ENCODE measurements at places on chromosomes 2 and 18.

DNA sequence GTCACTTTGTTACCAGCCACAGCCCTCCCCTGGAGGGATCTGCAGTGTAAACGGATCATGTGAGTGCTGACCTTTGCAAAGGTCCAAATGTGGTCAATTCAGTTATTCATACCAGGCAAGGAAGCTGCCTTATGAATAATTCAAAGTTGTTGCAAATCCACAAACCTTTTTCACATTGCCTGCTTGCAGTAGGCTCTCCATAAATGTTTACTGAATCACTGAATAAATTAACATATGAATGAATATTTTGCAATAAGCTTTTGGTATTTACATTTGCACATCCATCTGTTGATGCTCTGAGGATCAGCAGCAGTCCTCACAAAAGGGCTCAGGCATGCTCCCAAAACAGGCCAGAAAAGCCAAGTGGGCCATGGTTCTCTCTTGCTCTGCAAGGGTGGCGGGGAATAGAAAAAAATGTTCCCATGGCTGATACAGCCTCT is 156.8 kb downstream of the VAPA start:
- peak; percentile 38 for DNase-seq

- no peak for DNase-seq
Measured at GRCh38 chr2:33316328-33316727, 160.1 kb upstream of the RASGRP3 start.

- no peak for DNase-seq
Measured at GRCh38 chr2:78913257-78913656, 112.2 kb upstream of the REG3G start.

- no peak for DNase-seq
Measured at GRCh38 chr18:54284981-54285785, 15.9 kb downstream of the POLI start.

DNA sequence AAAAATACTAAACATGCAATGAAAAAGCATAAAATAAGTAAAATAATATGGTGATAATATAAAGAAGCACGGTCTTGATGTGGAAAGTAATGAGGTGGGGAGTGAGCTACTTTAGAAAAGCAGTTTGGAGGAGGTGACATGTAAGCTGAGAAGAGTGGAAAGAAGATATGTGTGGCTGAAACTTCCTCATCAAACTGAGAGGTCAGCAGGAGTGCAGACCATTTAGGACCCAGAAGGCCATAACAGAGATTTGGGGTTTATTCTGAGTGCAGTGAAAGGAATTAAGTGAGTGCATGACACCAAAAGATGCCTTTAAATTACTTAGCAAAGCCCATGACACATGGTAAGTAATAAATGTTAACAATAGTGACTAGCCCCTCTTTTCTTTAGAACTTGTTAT is 24.4 kb upstream of the TMEM182 start:
- no peak for DNase-seq

- no peak for DNase-seq
Measured at GRCh38 chr2:205582366-205582765, 99.9 kb upstream of the NRP2 start.

DNA sequence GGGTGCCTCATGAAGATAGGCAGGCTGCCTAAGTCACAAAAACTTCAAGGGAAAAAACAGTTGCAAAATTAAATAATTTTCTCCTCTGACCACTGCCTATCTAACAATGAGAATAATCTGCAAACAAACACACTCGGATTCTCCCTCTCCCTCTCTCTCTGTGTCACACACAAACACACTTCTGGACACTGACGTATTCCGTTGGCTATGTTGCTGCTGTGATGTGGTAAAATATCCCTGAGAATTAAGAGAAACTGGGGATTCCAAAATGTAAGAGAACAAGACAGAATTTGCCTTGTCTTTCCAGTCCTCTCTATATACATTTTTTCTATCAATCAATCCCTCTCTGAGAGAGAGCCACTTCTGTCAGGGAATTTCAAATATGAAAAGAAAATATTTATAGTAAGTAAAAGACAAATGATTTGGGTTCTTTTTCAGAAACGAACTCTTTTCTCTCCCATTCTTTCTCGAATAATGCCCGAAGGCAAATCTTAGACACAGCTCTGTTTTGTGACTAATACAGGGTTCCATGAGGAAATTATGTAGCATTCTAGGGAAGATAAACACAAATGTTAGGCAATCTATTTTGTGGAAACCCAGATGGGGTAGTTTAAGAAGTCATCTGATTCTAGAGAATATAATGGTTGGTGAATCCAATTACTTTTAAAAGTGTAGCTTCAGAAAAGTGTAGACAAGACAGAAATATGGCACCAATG is 310.3 kb upstream of the CYP26B1 start:
- no peak for DNase-seq

DNA sequence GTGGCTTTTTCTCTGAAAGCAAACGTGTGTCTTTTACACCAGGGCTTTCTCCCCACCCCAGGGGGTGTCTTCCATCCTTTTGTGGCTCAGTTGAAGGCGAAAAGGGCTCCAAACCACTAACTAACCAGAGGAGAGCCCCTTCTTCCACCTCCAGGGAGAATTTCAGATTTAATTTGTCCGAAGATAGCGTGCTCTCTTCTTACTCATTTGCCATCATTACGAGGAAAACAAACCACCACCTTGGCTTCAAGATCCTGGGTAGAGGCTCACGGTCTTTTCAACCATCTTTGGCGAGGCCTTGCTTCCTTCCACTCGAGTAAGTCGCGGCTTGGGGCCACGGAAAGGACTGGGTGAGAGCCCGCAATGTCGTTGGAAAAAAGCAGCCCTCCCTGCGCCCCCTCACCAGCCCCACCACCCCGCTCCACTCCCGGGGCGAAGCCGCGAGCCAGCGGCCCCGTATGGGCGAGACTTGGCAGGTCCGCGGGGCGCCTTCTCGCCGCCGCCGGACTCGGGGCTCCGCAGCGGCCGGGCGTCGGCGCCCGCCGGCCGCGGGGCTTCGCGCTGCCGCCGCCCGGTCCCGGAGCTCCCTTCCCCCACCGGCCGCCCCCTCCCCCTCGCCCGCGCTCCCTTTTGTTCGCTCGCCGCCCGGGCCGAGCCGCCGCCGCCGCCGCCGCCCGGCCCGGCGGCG is 1.7 kb upstream of the ZNF532 start:
- DNase-seq = no peak

GRCh38 chr18:27181726-27182125 is 3.4 kb downstream of the CHST9 start:
- no peak for DNase-seq

DNA sequence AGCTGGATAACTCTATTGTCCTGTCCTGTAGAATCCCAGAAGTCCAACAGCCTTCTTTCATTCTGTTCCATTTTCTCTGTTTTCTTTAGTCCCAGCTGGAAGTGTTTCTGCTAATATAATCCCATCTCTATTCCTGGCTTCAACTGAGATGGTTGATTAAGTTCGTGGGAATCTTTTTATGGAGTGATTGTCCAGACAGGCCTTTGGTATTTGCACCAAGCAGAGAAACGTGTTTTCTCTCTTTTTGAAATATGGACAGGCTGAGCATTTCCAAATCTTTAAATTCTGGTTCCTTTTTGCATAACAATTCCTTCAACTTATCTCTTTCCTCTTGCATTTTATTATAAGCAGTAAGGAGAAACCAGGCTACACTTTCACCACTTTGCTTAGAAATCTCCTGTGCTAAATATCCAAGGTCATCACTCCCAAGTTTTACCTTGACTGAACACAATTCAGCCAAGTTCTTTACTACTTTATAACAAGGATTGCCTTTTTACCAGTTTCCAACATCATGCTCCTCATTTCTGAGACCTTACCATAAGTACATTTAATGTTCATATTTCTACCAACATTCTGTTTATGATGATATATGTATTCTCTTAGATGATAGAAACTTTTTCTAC is 108.8 kb downstream of the ZFP36L2 start:
- DNase-seq = no peak

GRCh38 chr2:231685349-231686191 is 22.8 kb upstream of the PTMA start:
- peak; percentile 66 for DNase-seq

- DNase-seq = no peak
Measured at GRCh38 chr2:145755019-145755837, 1235.3 kb upstream of the ZEB2 start.

GRCh38 chr2:96264656-96265348 is 995 bp downstream of the TMEM127 start:
- peak; percentile 62 for DNase-seq

DNA sequence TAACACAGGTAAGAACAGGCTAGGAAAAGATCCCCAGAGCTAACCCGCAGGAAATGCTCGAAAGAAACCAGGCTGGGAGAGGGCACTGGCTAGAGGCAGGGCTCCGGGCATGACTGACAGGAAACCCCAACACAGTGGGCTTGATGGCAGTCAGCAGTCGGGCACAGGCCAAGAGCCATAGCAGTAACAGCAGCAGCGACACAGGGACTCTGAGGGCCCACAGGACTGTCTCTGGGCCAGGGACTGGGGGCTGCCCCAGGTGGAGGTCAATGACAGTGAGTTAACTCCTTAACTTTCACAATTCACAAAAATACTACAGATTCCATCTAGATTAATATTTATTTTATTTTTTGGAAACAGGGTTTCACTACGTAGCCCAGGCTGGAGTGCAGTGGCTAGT is 37.3 kb upstream of the ASPRV1 start:
- DNase-seq = no peak

DNA sequence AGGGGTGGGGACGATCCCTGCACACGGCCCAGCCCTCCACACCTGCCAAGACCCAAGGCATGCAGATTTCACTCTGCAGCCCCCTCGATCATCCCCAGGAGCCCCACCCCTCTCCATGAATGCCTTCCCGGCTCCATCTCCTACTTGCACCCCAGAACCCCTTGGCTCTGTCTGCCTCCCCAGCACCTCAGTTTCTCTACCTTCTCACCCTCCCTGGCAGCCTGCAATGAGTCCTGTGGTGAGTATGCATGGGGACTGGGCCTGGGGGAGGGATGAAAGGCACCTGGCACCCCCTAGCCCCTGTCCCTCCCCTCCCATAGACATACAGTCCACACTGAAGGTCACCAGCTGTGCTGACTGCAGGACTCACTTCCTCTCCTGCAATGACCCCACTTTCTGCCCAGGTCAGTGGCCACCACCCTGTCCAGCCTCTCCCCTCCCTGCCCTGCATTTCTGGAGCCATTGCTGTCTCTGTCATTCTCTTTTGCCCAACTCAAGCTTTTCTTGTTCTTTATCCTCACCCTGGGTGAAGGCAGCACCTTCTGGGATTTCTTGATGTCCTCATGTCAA is 1.0 kb downstream of the TEX51 start:
- DNase-seq = no peak

DNA sequence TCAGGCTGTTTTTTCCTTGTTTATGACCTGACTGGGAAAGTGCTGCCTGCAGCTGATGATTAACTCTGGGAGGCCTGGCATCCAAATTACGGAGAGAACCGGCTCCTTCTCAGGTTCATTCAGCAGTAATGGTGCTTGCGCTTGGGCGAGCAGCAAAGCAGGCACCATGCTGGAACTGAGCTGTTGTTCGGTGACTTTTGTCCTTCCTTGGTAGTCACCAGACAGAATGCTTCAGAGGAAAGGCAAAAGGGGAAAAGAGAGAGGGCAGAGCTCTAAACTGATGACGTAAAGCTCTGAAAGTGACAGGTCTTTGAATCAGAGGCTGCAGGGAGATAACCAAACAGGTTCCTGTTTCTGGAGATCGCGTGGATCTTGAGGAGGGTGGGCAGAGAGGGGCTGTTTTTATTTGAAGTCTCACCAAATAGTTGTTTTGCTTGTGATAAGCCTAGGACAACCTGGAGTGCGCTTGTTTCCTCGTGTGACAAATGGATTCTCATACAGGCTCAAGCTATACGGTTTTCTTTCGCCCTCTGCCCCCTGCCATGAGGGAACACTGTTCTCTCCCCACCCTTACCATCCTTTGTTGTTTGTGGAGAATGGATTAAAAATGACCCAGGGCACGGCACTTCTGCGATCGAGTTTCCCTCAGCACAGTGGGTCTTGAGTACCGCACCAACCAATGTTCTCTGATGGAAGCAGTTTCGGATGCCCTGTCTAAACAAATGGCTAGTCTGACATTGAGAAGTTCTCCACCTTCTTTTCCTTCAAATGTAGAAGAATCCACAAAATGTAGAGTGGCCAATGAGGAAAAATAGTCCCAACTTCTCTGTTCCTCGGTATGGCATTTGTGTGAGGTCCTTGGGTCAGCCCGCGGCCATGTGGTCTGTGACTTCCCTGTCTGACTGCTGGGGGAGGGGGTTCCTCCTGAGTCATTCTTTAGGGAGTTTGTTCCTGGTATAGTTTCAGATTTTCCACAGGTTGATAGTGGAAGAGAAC is 1.3 kb downstream of the RASGRP3 start:
- no peak for DNase-seq

GRCh38 chr2:170814533-170815230 is 2.0 kb upstream of the GAD1 start:
- DNase-seq = no peak

- no peak for DNase-seq
Measured at GRCh38 chr2:31314761-31315160, 80.8 kb downstream of the EHD3 start.

DNA sequence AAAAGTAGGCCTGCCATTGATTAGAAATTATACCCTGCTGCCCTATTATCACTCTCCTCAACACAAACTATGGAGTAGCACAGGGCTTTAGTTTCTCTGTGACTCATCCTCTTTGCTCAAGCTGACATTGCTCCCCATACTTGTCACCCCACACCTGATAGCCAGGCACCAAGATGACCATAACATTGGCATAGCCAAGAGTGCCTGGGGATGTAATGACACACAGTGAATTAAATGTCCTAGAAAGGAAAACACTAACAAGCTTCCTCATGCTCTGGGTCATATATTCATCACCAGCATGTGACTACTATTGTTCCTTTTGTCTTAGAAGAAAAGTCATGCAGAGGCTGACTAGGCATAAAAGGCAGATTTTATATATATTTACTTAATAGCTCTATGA is 137.8 kb upstream of the RND3 start:
- no peak for DNase-seq
